ENCODE measurements at places on chromosomes 2 and 18.

DNA sequence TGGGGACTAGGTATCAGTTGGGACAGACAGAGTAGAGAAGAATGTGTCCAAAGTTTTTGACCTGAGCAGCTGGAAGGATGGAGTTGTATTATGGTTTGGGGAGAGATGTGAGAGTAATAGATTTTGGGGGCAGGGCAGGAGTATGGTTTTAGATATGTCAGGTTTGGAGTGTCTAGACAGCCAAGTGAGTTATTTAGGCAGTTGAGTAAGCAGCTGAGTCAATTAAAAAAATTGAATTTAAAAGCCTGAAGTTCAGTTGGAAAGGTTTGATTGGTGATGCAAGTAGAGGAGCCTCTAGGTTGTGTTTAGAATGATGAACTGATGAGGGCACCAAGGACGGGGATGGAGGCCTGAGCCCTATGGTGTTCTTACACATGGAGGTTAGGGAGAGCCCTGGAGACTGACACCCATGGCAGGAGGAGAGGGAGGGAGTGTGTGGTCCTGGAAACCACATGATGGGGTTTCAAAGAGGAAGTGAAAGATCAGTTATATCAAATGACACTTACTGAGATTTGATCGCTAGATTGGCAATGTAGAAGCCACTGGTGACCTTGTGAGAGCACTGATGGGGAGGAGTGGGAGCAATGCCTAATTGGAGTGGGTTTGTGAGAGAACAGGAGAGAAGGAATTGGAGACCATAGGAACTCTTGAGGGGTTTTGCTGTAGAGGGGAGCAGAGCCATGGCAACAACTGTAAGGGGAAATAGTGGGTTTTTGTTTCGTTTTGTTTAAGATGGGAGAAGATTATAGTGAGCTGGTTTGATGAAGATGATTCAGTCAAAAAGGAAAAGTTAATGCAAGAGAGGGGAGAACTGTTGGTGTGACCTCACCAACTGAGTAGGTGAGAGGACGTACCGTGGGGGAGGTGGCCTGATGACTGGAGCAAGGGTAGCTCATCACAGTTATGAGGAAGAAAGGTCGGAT, 10.3 kb downstream of the ITGA6 start:
- DNase-seq: no peak

DNA sequence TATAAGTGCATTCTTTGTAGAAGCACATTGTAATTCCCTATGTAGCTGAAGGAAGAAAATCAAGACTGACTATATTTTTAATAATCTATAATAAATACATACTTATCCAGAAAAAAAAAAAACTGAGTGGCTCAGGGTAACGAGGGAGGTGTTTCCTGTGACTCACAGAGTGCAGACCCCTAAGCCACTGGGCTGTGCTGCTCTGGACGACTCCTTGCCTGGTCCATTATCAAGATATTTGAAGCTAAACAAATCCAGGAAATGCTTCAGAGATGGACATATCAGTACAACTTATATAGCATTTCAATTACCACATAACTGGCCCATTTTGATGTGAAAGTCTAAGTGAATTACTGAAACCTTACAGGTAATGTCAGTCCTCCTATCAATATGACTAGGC, 80.6 kb downstream of the PIGN start:
- DNase-seq: no peak

GRCh38 chr2:72843301-72843700, 17.5 kb upstream of the EXOC6B start:
- no peak for DNase-seq

GRCh38 chr2:164644036-164644700, 22.9 kb upstream of the GRB14 start:
- no peak for DNase-seq

GRCh38 chr2:100819370-100820272, at the start of gene NPAS2:
NPAS2 (plus strand) TSS chr2:100820139; CDS start chr2:100904755, 84,616 bp downstream.
- no peak for DNase-seq

DNA sequence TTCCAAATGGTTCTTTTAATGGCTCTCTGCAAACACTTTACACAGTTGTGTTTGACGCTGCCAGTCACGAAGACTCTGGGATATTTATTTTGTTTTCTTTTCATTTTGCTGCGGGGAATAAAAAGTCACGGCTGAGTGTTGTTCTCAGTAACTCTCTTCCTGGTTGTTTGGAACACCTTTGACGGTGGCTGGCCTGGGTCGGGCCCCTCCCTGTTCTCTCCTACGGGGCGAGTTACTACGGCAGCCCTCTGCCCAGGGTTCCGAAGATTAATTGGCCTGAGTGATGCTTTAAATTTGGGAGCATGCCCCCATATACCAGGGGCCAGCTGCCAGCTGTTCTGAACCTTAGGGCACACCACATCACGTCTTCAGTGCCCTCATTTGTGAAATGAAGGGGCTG, 84.7 kb downstream of the GATA6 start:
- no peak for DNase-seq

- no peak for DNase-seq
These were observed 29.1 kb downstream of the ZEB2 start for GRCh38 chr2:144490857-144491256.

DNA sequence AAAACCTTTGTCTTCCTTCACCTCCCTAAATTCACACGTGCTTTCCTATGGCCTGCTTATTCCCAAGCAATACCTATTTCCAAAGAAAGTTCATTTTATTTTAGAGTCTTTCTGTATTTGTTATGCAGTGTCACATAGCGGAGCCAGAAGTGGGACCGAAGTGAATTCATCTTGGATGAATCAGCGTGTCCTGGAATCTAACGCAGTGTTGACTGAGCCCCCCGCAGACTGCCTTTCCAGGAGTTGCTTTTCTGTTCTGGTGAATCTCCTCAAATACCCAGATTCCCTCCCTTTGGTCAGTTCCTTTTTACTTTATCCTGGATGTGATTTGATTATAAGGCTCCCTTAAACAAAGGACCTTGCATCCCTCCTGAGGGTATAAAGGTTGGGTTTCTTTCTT, 10.8 kb downstream of the ALPP start:
- DNase-seq: no peak

- no peak for DNase-seq
These were observed 2.0 kb downstream of the PXDN start for GRCh38 chr2:1742301-1742680.

DNA sequence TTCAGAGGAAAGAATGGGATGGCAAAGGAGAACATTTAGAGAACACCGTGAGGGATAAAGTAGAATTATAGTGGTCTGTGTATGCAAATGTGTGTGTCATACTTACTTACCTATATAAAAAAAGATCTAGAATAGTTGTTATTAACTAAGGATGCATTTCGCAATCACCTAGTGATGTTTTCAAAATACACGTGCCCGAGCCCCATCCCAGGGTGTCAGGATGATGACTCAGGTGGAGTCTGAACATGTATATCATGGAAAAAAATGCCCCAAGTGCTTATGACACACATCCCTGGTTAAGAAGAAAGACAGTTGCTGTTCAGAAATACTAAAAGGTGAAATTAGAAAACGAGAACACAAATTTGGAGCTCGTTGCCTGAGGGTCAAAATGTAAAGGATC, 109.0 kb downstream of the CERS6 start:
- no peak for DNase-seq

- DNase-seq: peak; percentile 99
These were observed 2.1 kb downstream of the PDIA6 start for GRCh38 chr2:10810202-10811161.

GRCh38 chr2:14720739-14721138, 88.2 kb downstream of the LRATD1 start:
- no peak for DNase-seq

GRCh38 chr2:238694136-238694755, 153.6 kb upstream of the TWIST2 start:
- DNase-seq: no peak

DNA sequence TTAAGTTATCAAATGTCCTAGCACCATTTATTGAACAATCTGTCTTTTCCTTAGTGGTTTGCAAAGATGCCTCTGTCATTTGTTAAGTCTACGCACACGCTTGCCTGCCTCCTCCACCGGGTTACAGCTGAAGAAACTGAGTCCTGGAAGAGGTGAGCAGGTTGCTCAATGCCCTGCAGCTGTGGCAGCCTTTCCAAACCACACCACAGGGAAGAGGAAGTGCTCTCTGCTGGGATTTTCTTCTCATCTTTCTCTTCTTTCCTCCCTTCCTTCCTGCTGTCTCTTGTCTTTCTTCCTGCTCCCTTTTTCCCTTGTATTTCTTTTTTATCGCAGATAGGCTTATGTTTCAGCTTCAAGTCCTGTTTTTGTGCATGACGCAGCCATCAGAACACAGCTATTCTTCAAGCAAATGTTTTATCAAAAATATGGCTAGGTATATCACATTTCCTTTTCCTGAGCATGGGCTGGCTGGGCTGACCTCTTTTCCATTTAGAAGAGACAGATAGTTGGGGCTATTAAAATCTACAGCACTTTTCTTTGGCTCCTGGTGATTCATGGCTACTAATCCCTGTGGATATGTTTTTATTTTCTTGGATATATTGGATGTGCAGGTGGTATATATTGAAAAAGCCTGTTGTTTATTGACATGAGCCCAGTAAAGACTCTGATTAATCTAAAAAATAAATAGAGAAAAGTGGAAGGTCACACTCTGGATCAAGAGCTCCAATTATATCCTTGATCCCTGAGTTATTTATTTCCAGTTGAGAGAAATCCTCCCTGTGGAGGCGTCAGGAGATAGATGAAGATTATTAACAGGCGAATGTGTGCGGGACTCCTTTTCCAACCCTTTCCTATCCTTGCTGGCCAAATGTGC, 214.6 kb downstream of the TSN start:
- no peak for DNase-seq

- DNase-seq: peak; percentile 23
These were observed 494.9 kb downstream of the EPHA4 start for GRCh38 chr2:221077251-221077650.

DNA sequence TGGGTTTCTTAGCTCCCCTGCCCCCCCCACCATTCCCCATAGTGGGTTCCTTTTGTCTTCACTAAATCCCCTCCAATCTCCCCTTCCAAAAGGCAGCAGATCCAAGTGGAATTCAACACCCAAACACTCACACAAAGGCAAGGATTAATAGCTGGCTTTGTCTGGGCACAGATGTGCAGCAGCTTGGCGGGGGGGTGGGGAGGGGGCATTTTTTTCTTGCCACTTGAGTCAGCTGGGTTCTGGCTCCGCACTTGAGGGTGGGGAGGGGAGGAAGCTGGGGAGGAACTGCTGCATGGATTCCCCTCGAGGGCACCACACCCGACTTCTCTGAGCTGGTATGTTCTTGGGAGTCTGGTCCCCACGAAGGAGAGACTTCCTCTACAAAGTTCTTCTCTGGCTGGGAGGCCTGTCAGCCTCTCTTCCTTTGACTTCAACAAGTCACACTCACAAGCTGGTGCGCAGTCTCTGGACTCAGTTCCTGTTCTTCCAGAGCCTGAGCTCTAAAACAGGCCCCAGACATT, 36.0 kb downstream of the SERTAD2 start:
- DNase-seq: no peak

DNA sequence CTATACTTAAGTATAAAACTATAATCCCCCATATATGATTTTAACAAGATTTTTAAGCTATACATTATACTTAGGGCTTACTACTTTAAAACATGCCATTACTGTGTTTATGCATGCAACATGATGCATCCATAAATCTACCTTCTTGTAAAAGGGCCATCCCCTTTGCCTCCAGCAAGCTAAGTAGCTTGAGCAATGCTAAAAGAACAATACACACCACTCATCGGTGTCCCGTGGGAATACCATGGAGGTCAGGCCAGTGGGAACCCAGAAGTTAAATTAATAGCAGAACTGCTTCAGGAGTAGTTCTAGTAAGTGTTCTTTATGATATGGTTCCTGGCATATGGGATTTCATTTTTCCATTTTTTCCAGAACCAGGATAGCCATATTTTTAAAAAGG, 37.8 kb downstream of the SH3RF3 start:
- no peak for DNase-seq

DNA sequence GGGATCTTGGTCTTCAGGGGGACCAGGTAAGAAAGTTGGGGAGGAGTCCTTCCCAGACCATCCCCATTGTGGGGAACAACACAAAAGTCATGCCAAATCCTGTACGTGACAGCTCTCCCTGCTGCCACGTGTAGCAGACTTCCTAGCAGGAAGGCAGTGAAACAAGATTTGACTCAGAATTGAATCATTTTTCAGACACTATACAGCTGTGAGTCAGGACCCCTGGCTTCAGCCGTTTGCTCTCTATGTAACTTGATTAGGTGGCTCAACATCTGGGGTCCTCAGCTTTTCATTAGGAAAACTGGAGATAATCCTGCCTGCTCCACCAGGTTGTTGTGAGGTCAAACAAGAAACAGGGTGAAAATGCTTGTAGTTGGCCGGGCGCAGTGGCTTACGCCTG, 32.9 kb upstream of the PDCL3 start:
- no peak for DNase-seq

DNA sequence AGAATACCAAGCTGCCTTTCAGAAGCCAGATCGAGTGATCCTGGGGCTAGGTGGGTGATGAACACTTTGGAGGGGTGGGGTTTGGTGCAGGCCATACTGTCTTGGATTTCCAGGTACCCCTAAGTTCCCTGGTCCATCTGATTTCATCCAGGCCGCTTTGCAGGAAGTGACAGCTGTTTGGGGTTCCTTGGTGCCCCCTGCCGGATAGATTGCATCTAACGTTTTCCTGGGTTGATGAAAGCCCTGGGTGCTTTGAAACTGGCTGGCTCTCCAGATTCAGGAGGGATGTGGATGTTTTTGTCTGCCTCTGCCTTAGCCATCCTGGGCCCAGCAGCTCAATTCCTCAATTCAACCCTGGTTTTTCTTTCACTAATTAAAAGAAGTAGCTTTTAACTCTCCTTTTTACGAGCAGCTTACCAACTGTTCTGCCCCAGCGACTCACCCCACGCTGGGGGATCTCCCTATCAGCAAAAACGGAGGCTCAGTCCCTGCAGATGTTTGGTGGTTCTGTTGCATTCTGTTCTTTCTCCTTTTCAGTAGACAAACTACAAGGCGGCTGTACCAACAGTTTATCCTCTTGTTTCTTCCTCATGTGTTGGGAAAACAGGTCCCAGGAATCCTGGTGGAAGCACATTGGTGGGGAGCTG, 37.1 kb downstream of the ARHGEF4 start:
- DNase-seq: peak; percentile 81

DNA sequence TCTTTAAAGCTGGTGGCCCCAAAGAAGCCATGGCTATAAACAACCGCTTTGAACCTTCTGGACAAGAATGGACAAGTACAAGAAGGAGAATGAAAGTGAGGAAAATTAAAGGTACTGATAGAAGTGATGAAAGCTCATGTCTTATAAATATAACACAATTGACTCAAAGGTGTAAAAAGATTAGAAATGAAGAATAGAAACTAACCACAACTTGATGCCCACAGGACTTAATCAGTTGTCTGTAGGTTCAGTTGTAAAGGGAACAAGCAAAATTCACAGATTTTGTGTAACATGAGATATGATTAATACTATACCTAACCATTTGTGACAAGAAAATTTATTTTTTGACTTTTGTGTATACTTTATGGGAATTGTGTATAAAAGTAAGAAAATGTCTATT, 135.7 kb downstream of the NUP35 start:
- DNase-seq: no peak

DNA sequence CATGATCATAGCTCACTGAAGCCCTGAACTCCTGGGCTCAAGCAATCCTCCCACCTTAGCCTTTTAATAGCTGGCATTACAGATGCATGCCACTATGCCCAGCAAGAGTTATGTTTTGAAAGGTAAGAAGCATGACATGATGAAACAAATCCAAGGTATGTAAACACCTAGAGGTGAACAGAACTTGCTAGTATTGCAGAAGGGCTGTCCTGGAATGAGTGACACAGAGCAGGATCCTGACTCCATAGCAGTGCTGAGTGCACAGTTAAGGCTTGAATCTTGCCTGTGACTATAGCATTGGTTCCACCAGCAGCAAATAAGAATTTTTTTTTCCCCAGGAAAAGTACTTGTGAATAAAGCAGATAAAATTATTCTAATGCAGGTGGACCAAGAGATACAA, 309.5 kb downstream of the PIK3C3 start:
- no peak for DNase-seq

GRCh38 chr2:225471039-225471438, 71.5 kb downstream of the NYAP2 start:
- no peak for DNase-seq
